ENCODE measurements at places on chromosomes 6 and 20.

GRCh38 chr6:163438940-163439335, 24.4 kb downstream of the QKI start:
- DNase-seq: no peak

DNA sequence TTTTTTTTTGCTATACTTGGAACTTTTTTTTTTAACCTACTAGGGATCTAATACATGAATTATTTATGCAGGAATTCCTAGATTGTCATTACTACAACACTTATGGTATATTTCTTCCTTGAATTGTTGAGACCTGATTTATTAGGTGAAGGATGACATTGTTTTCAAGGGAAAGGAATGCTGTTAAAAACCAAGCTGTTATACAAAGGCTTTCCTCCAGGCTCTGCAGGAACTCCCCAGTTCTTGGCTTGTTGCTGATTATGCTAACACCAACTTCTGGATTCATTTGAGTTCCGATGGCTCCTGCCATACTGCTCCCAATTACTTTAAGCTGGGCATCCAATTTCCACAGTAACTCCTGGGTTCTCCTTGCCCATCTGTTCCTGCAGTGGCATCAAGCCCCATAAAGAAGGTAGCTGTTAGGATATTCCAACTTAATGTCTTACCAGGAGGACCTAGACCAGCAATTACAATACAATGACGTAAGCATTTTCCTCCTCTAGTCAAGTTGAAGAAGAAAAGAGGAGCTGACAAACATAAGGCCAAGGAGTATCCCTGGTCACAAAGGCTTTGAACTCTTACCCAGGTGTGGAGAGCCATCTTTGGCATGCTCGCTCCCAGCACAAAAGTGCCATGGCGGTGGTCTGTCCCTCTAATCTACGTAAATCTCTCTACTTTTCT, 215.9 kb upstream of the AGPAT4 start:
- DNase-seq: no peak

DNA sequence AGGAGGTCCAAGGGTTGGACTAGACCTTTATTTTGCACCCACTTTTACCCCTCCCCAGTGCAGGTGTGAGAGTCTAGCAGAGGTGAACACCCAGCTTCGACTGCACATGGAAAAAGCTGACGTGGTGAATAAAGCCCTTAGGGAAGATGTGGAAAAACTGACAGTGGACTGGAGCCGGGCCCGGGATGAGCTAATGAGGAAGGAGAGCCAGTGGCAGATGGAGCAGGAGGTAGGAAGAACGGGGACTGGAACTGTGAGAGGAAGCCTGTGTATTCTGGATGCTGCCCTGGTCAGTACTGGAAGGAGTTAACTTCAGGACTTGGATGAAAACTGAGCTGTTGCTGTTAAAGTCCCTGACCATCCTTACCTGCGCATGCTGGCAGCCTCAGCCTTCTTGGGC, 10.6 kb downstream of the CEP250 start:
- peak; percentile 15 for DNase-seq

GRCh38 chr20:44029848-44030230, 115.2 kb downstream of the TOX2 start:
- no peak for DNase-seq

GRCh38 chr6:139763468-139764210, 389.2 kb upstream of the CITED2 start:
- no peak for DNase-seq

DNA sequence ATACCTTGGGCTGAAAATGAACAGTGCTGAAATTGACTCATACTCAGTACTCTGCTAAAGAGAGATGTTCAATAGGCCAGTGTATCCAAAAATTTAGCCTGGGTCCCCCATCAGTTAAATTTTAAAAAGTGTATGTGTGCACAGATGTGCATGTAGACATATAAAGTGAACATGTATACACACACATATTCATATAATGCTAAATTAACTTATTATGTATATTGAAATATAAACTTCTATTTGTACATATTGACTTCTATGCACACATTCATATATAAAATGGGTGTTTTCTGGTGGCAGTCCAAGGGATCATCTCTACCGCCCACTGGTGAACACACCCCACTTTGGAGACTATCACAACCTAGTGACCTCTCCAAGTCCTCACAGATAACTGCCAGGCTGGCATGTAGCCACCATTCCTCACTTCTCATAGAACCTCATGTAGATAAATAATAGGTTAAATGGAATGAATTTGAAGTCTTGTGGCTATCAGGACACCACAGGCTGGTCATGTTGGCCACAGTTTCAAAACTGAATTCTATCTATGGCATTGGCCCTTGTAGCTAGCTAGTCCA, 8.8 kb downstream of the SLC22A16 start:
- DNase-seq: no peak

DNA sequence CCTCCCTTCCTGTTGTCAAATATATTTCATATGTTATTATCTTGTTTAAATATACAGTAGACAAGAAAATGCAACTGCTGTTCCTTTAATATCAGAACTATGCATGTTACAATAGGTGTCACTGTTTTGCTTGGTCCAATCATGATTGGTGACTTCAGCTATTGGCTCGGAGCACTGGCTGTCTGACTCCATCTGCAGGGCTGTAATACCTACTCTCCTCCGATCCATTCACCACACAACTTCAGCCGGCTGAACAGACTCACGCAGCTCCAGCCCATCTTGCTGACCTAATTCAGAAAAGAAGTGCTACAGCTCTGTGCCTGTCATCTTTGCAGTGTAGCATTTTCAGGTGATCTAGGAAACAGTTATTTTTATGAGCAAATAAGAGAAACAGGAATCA, at the start of gene BTBD3:
Gene BTBD3, plus strand, starts transcription at position 231 of the 400 bp plus-strand sequence. CDS start 383 bp downstream, outside the sequence.
- DNase-seq: peak; percentile 92

- DNase-seq: no peak
Observed at GRCh38 chr20:54283253-54283652, 75.4 kb downstream of the PFDN4 start.

- DNase-seq: no peak
Observed at GRCh38 chr6:155384321-155384952, 70.2 kb upstream of the TFB1M start.

Data from Ammon's horn (tissue), 1 donor.